GM23248 (cell line): ENCODE measurements at places on chromosomes 5 and 9. TPM values are rescaled to one million over a fixed set of nuclear protein-coding genes. Genes with fewer than 3 reads are reported as not detected.

Gene MXD3
- polyA plus RNA-seq: 6.1 and 6.5 TPM in 2 replicates

Gene FCN2
- polyA plus RNA-seq: not detected in 2 replicates

DNA sequence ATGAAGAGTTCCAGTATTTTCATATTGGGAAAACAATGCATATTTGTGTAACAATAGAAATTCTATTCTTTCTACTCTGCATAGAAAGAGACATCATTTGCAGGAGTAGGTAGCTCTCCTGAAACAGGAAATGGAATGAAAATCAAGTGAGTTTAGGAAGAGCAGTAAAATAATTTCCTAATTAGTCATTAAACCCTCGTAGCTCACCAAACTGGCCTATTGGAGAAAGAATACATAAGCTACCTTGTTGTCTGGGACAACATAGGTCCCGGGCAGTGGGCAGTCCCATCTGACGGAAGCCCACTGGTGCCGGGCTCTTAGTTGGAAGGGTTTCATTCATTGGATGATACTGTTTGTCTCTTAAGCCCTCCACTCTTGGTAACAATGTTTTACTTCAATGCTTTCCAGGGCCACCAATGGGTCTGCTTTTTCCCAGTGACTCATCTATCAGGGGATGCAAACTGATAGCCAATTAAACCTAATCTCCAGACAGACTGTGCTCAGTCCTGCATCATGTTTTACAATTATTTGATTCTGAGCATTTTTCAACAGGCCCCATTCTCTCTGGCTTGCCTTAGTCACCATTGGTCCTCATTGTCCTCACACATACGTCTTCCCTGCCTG lies 46.5 kb downstream of the GNA14 start:
- no peak overlapping the region for H3K4me3 ChIP-seq
- no peaks in the 10 kb centered on the region for H3K36me3 ChIP-seq
- no peak for DNase-seq
- no peak overlapping the region for H3K27ac ChIP-seq
- H3K4me1 ChIP-seq: no peaks in the 10 kb centered on the region

- no peak for DNase-seq
- H3K27me3 ChIP-seq: no peaks in the 10 kb centered on the region
- no peak overlapping the region for H3K27ac ChIP-seq
- H3K4me1 ChIP-seq: peaks cover 6% of the 10 kb centered on the region
- H3K4me3 ChIP-seq: no peak overlapping the region
- H3K36me3 ChIP-seq: no peaks in the 10 kb centered on the region
Measured at GRCh38 chr9:130908146-130908877, 11.7 kb upstream of the QRFP start.

- H3K36me3 ChIP-seq: no peaks in the 10 kb centered on the region
- H3K4me3 ChIP-seq: no peak overlapping the region
- H3K4me1 ChIP-seq: no peaks in the 10 kb centered on the region
- no peak overlapping the region for H3K27ac ChIP-seq
Measured at GRCh38 chr5:59501316-59501715, 392.2 kb downstream of the PDE4D start.

Gene SNX30
- polyA plus RNA-seq: 7.1 and 8.5 TPM in 2 replicates

DNA sequence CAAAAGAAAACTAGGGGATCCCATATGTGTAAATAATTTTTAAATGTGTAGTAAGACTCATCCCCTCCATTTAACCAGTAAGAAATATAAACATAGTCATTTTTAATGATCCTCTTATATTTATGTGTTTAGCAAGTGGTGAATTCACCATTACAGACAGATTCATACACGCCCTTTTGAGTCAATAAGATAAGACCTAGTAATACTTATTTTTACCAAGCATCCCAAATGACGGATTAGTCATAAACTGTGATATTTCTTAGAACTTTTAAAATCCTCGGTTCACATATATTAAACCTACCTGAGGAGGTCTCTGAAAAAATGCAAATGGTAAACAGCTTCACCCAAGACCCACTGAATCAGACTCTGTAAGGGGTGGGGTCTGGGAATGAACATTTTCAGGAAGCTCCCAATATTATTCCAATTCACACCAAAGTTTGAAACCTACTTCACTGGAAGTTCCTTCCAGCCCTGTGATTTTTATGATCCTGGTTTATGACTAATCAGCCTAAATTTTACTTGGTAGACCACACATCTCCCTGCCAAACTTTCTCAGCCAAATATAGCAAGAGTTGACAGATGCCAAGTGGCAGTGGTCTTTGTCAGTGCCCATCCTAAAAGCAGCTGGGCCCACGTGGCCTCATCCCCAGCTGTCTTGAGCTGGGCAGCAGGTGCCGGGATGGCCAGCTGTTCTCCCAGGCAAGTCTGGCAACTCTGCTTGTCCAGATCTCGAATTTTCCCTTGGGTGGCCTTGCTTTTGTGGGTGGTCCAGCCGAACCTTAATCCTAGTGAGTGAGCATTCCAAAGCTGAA lies 559.0 kb upstream of the RGMB start:
- H3K36me3 ChIP-seq: no peaks in the 10 kb centered on the region
- no peak overlapping the region for H3K27ac ChIP-seq
- peak; percentile 38 for DNase-seq
- H3K27me3 ChIP-seq: no peaks in the 10 kb centered on the region
- no peak overlapping the region for H3K4me3 ChIP-seq
- peaks cover 7% of the 10 kb centered on the region; the same call in 1 of the 2 replicates for H3K4me1 ChIP-seq

Gene SNAPC3
- 31.2 and 31.9 TPM in 2 replicates for polyA plus RNA-seq

DNA sequence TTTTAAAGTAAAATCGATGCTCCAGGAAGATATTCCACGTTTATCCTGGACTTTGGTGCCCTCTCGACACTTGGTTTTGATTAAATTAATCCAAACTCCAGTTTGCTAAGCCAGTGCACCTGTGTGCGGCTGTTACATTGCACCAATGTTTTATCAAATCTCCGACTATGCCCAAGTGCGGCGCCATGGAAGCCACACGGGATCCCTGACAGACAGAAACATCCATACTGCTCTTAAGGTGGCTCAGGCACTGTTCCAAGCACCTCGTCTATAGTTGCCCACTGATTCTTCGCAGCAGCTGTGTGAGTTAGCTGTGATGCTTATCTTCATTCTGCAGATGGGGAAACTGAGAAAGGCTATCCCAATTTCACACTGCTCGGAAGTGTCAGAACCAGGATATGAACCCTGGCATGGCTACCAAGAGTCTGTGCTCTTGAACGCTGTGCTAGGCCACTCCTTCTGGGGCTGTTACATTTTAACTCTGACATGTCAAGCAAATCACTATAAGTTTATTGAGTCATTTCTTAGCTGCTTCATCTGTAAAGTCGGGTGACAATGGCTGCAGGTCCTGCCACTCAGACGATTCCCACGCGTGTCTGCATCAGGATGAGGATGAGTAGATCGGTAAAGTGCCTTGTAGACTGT lies 113.0 kb downstream of the ADAMTS2 start:
- no peak overlapping the region for H3K4me3 ChIP-seq
- H3K4me1 ChIP-seq: no peaks in the 10 kb centered on the region
- H3K36me3 ChIP-seq: 0 out of 2 replicates have a peak, but pooled peaks cover 4% of the 10 kb centered on the region

Gene ADGRD2
- not detected in 2 replicates for polyA plus RNA-seq

Gene HACD4
- polyA plus RNA-seq: 2.7 and 3.8 TPM in 2 replicates

Gene STKLD1
- 0.38 and 1.5 TPM in 2 replicates for polyA plus RNA-seq

DNA sequence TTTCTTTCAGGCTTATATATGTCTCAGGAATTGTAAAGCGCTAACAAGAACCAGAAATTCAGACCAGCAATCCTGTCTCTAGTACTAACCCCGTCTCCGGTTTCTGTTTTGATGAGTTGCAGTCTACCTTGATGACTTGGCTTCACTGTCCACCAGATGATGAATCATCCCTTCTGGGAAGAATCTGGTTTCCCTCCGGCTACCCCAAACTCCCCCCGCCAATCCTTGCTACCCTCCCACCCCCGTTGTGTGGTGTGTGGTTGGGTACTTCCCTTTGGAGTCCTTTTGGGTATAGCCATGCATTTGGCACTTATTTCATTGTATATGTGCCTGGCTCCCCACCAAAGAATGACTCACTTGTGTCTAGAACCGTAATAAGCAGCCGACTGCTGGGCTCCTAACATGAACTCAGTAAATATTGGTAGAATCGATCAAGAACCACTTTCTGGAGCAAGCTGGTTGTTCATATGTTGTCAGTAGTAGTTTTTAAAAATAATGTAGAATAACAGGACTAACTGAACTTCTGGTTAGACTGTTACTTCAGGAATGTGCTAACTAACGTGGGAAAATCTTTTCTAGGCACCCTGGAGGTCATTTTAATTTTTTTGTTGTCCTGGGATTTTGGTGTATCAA lies 8.3 kb upstream of the TGFBI start:
- H3K27ac ChIP-seq: peak overlapping the region; percentile 100
- peak overlapping the region; percentile 34 for H3K4me3 ChIP-seq
- no peaks in the 10 kb centered on the region for H3K36me3 ChIP-seq
- peak; percentile 96 for DNase-seq
- no peaks in the 10 kb centered on the region for H3K27me3 ChIP-seq

DNA sequence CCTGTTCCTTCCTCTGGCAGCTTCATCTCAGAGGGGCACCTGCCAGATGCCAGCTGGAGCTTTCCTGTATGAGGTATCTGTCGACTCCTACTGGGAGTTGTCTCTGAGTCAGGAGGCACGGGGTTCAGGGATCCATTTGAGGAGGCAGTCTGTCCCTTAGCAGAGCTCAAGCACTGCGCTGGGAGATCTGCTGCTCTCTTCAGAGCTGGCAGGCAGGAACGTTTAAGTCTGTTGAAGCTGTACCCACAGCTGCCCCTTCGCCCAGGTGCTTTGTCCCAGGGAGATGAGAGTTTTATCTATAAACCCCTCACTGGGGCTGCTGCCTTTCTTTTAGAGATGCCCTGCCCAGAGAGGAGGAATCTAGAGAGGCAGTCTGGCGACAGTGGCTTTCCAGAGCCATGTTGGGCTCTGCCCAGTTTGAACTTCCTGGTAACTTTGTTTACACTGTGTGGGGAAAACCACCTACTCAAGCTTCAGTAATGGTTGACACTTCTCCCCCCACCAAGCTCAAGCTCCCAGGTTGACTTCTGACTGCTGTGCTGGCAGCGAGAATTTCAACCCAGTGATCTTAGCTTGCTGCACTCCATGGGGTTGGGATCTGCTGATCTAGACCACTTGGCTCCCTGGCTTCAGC lies 11.8 kb upstream of the ITGA2 start:
- H3K4me1 ChIP-seq: no peaks in the 10 kb centered on the region
- H3K4me3 ChIP-seq: no peak overlapping the region
- H3K27me3 ChIP-seq: no peaks in the 10 kb centered on the region
- H3K36me3 ChIP-seq: no peaks in the 10 kb centered on the region

Gene RNF224
- polyA plus RNA-seq: not detected in 2 replicates

DNA sequence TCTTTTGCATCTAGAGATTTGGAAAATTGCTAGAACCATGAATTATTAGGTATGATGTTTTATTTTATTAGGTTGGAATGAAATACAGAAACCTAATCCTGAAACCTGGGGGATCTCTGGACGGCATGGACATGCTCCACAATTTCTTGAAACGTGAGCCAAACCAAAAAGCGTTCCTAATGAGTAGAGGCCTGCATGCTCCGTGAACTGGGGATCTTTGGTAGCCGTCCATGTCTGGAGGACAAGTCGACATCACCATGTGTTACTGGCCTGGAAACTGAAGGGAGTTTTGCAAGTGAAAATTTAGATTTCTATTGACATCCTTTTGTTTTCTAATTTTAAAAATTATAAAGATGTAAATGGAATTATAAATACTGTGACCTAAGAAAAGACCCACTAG lies 100.7 kb downstream of the NLN start:
- no peaks in the 10 kb centered on the region for H3K27me3 ChIP-seq
- H3K36me3 ChIP-seq: peaks cover 8% of the 10 kb centered on the region; the same call in 1 of the 2 replicates
- H3K4me1 ChIP-seq: peaks cover 20% of the 10 kb centered on the region
- no peak for DNase-seq

- 0 out of 2 replicates have a peak, but pooled peaks cover 1% of the 10 kb centered on the region for H3K36me3 ChIP-seq
- H3K27ac ChIP-seq: no peak overlapping the region
- H3K4me3 ChIP-seq: no peak overlapping the region
- no peak for DNase-seq
Measured at GRCh38 chr5:159290741-159291140, 27.7 kb downstream of the UBLCP1 start.

- DNase-seq: no peak
- H3K27me3 ChIP-seq: no peaks in the 10 kb centered on the region
- H3K4me3 ChIP-seq: no peak overlapping the region
- no peaks in the 10 kb centered on the region for H3K36me3 ChIP-seq
- no peak overlapping the region for H3K27ac ChIP-seq
- peaks cover 55% of the 10 kb centered on the region for H3K4me1 ChIP-seq
Measured at GRCh38 chr9:124295159-124295794, 37.5 kb downstream of the NEK6 start.

DNA sequence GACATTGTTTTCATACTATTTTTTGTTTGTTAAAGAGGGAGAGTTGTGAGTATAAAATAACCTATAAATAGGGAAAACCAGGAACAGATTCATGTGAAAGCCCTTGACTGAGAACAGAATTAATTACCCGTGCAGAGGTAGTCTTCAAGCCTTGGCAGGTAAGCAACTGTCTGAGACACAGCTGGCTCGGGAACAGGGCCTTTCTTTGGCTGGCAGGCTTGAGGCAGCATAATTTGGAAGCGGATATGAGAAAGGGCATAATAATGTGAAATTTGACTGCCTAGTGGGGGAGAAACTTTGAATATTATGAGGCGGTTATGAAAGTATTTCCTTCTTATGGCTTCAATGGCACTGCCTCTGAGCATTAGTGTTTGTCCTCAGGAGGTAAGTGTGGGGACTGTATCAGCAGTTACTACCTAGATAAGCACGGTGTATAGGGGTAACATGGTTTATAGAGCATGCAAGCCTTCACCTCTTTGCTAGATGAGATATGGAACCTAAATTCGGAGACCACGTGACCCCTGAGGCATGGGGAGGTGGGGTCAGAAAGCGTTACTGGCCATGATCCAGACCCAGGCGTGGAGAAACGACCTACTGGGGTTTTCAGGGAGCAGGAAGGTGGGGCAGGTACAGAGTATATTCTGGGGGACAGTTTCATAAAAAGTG lies 210.2 kb upstream of the GAS1 start:
- DNase-seq: peak; percentile 57
- H3K36me3 ChIP-seq: no peaks in the 10 kb centered on the region
- H3K4me1 ChIP-seq: peaks cover 18% of the 10 kb centered on the region
- H3K27me3 ChIP-seq: no peaks in the 10 kb centered on the region
- 0 out of 2 replicates have a peak overlapping the region, but pooled peaks have one; percentile 4 for H3K4me3 ChIP-seq
